ENCODE measurements at places on chromosomes 3 and 15. TPM values are rescaled to one million over a fixed set of nuclear protein-coding genes. Genes with fewer than 3 reads are reported as not detected.

DNA sequence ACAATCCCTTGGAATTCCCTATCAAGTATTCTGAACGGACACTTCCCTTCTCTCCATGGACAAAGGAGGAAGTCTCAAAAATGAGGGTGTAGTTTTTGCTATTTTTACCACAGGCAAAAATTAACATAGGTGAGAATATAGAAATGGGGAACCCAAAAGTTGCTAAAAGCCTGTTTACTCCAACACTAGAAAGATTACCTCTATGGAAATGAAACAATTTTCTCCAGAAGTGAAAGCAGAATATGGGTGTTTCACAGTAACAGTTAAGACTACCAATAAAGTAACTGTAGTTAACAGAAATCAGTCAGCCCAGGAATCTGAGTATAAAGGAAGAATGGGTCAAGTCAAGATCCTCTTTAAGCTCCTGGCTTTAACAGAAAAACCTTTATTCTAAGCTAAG lies 9.3 kb downstream of the TRA2B start:
- no peak for DNase-seq

GRCh38 chr3:37183375-37183831 lies 9.0 kb upstream of the LRRFIP2 start:
- DNase-seq, result peak; percentile 78

DNA sequence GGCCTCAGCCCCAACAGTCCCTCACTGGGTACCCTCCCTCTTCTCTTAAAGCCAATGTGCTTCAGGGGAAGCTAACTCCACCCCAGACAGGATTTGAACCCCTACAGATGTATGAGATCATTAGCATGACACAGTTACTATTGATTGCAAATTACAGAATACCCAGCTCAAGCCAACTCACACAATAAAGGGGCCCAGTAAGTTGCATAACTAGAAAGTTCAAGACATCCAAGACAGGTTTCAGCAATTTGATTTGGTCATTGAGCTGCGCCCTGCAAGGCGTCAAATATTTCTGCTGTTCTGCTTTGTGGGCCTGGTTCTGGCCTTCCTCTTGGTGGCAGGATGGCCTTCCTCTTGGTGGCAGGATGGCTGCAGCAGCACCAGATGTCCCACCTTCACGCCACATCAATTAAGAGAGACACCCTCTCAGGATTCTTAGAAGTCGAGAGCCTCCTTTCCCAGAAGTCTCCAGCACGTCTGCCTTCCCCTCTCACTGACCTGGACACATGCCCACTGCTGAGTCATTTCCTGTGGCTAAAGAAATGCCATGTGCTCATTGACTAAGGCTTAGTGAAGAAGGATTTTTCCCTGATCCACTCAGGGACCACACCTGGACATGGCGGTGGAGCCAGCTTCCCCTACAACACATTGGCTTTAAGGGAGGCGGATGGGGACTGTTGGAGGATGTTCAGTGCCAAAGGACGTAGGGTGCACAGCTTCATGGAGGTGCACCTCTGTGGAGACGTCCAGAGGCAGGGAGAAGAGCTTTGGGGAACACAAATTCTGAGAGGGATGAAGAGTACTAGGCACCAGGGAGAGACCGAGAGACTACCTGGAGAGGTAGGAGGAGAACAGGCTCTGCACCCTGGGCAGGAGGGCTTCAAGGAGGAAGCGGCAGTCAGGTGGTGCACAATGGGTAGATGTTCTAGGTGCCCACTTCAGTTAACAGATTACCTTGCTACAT lies 49.1 kb downstream of the DNASE1L3 start:
- DNase-seq, result peak; percentile 90

GRCh38 chr3:187958432-187959003 lies 195.4 kb upstream of the LPP start:
- DNase-seq, result no peak

GRCh38 chr3:103173940-103174339 lies 739.1 kb downstream of the ZPLD1 start:
- DNase-seq, result no peak

GRCh38 chr3:188468662-188469061 lies 314.7 kb downstream of the LPP start:
- no peak for DNase-seq

DNA sequence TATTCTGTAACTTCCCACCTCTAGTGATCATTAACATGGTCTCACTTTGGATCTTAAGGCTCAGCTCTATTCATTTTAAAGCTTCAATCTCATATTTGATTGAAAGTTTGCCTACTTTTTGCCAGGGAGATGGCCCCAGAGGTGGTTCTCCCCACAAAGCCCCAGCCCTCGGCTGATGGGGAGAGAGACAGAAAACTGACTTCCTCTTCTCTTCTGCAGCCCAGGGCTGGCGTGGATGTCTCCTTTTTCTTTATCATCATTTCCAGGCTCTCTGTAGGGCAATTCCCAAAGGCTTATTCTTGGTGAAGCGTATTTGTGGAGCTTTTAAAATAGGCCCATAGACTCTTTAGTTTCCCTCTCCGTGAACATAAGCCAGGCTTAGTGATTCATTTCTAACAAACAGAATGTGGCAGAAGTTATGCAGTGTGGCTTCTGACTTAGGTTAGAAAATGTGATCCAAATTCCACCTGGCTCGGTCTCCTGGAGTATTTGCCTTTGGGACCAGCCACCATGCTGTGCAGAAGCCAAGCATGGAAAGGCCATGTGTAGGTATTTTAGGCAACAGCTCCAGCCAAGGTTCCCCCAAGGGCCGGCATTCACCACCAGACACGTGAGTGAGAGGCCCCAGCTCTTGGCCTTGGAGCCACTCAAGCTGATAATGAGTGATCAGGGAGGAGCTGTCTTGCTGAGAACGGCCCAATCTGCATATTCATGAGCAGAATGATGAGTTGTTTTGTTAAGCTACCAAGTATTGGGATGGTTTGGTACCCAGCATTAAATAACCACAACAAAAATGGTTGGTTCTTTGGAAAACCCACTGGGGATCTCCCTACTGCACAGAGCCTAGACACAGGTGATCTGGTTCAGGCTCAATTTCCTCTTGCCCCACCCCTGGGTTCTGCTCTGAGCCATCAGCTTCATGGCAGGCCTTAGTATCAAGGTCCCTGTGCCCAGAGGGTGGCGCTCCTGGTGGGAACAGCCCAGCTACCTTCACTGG lies 353.2 kb upstream of the PROK2 start:
- no peak for DNase-seq

DNA sequence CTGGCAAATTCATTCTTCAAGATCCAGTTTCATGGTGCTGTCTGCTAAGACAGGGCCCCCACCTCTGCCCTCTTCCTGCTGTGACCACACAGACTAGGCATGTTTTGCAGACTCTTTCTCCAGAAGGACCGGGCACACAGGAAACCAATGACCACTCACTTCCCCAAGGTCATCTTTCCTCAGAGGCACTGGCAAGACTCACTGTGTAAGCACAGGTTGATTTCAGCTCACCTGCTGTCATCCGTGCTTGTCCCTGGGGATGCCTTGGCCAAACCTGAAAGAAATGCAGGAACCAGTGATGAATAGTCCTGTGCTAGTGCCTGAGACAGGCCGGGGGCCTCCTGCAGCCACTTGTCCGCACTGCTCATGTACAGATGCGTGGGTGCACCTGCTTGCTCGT lies 33.5 kb downstream of the ALS2CL start:
- DNase-seq, result no peak

DNA sequence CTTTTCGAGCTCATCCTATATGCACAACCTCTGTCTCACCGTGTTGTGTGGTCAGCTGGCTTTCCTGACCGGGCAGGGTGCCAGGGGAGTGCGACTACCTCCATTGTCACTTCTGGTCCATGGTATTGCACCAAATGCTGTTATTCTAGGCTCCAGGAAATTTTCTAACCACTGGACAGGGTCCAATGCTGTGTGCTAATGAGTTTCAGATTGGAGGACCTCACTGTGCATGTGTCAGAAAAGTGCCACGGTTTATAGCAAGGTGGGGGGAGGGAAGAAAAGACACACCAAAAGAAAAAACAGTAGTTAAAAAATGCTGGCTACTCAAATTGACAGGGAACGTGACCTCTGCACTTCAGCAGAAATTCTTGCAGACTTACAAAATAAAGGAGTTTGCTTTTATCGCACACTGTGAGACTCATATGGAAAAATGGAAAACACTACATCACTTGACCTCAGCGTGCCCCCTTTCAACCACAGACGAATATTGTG lies 480.1 kb downstream of the FOXP1 start:
- peak; percentile 74 for DNase-seq

- no peak for DNase-seq
Measured at GRCh38 chr15:56286213-56286612, 42.5 kb upstream of the RFX7 start.

DNA sequence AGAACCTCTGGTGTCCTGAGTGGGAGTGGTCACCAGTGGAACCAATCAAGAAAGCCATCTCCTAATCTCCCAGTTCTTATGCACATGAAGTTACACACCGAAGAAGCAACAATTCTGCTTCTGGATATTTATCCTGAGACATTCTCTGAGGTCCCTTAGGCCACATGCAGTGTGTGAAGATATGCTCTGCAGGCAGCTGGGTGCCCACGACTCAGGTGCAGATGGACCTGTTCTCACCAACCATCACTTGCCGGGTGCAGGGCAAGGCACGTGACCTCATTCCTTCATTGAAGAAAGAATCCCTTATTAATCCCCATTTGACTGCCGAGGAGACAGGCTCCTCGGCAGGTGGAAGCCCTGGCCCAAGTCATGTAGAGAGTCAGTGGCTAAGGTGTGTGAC lies 79.8 kb downstream of the WNT7A start:
- DNase-seq, result no peak

- no peak for DNase-seq
Measured at GRCh38 chr15:71784719-71785118, 25.6 kb upstream of the NR2E3 start.

- DNase-seq, result no peak
Measured at GRCh38 chr3:26989037-26989436, 366.5 kb downstream of the LRRC3B start.

DNA sequence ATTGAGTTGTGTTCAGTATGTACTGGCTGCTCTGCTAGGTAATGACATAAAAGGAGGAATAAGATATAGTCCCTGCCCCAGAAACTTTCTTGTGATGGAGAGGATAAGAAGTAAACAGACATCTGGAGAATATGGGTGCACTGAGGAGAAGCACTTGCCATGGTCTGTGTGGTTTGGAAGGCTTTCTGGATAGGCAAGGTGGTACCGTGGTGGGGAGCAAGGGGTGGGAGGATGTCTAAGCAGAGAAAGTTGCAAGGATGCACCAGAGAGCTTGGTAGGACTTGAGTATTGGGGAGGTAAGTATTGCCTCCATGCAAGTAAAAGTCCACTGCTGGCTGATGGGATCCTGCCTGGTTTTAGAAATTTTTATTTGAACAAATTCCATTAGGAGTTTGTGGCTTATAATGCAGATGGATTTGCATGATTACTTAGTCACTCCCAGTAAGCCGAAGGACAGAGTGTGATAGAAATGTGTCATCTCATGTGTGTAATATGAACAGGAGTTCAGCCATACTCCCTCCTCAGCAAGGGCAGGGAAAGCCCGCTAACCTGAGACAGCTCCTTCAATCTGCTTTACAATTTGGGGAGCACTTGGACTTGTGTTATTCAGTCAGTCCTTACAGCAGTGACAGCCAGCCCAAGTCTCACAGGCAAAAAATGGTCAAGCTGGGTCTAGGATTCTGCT lies 53.6 kb downstream of the CLSTN2 start:
- DNase-seq, result no peak

DNA sequence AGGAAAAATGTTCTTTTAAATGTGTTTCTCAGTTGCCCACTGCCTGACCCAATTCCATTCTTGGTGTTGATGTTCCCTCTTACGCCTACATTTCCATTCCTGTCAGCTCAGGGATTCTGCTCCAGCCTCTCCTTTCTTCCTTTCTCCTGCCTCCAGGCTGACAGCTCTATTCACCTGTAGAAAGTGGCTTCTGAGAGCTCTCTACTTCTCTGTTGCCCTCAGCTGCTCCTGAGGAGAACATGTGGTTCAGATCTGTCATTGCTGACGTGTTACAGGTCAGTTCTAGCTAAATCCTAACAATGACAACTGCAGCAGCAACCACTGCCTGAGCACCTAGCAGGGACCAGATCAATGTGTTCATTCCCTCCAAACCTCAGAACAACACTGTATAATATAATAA lies 144.9 kb upstream of the PLAAT1 start:
- DNase-seq, result no peak

DNA sequence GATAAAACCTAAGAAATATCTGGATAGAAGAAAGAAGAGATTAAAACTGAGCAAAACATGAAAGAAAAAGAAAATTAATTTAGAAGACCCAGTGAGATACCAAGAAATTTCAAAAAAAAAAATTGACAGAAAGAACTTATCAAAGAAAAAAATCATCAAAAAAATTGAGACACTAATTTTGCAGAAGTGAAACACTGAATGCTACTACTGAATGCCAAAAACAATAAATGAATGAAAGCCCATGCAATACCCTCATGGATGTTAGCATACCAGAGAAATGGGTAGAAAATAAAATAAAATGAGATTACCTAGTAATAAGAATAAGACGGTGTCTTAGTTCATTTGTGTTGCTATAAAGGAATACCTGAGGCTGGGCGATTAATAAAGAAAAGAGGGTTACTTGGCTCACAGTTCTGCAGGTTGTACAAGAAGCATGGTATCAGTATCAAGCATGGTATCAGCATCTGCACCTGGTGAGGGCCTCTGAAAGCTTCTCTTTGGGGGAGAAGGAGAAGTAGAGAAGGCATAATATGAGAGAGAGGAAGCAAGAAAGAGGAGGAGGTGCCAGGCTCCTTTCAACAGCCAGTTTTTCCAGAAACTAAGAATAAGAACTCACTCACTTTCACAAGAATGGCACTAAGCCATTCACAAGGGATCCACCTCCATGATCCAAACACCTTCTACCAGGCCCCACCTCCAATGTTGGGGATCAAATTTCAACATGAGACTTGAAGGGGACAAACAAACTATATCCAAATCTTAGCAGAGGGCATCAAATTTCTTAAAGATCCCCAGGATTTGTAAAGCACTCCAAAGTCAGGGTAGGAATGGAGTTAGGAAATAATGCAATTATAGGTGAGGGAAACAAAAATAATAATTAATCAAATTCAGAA lies 73.2 kb downstream of the BTLA start:
- DNase-seq, result no peak

DNA sequence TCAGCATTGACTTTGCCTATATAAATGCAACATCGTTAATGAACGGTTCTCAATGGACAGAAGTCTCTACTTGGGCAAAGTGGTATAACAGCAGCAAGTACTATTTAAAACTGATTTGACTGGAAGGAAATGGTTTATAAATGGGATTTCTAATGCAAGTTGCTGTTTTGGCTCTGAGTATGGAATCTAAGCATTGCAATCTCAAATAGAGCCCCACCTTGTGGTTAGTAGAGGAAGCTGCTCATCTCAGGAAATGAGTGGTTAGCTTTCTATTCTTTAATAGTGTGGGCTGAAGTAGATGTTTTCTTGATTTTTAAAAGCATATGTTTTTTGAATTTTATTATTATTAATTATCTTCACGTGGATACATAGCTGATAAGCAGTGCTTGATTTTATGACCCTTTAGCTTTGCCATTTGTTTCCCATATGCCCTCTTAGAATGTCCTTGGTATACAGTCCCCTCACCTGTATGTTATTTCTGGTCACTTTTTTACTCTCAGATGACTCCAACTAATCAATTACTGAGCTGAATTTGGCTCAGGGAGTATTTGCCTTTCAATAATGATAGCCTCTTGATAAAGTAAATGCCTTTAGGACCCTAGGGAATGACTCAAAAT lies 67.1 kb downstream of the OXSM start:
- DNase-seq, result peak; percentile 4

GRCh38 chr3:33385423-33385822 lies 54.8 kb downstream of the UBP1 start:
- no peak for DNase-seq

XCR1 gene
- total RNA-seq, result not detected

FSD2 gene
- total RNA-seq, result not detected

CCR9 gene
- not detected for total RNA-seq

WDR53 gene
- 16.9 TPM for total RNA-seq

GRM2 gene
- not detected for total RNA-seq

IMPG2 gene
- total RNA-seq, result 0.21 TPM
